ENCODE measurements at places on chromosomes 5 and 9. TPM values are rescaled to one million over a fixed set of nuclear protein-coding genes. Genes with fewer than 3 reads are reported as not detected.

LMX1B gene
- total RNA-seq: 0.19 TPM

DNA sequence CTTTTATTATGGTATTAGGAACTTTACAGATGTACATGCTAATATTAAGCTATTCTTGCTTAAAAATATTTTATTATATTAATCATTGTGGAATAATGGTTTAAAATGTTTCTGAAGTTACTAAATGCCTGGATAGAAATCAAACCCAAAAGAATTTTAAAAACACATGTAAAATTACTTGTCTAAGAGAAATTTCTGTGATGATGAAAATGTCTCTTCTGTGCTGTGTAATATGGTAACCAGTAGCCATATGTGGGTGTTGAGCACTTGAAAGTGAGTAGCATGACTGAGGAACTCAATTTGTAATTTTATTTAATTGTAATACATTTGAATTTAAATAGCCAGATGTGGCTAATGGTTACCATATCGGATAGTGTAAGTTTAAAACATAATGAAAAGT is 66.7 kb upstream of the HSPB3 start:
- no peak for DNase-seq

- DNase-seq: no peak
Observed at GRCh38 chr5:78003450-78003849, 227.3 kb upstream of the TBCA start.

GRCh38 chr9:124388275-124389048 is 26.8 kb downstream of the PSMB7 start:
- no peak for DNase-seq

DNA sequence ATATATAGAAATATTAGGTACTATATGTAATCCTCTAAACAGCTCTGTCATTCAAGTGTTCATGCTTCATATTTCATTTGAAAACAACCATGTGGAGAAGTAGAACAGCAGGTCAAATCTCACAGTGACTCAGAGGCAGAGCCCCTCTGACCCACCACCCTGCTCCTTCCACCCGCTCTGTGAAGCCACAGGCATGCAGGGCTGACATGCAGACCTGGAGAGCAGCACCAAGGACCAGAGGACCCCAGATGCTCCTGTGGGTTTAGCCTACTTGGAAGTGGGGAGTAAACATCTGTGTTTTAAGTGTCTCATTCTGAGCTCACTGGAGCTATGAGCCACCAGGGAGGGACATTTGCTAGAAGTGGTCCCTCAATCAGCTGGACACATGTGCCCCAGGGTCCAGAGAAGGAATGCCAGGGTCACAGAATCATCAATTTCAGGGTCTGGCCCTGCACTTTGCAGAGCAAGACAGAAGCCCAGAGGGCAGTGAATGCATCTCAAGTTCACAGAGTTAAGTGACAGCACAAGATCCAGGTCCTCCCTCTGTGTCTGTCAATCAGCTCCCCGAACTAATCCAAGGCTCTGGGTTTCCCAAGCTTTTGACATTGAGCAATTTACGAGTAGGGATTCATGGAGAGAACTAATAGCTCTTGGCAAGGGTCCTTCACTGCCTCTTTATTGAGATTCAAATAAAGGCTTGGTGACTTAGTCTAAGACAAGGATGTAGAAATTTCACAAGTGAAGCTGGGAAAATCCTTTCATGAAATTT is 441.1 kb downstream of the SEMA5A start:
- DNase-seq: no peak

GRCh38 chr9:89775641-89776040 is 170.8 kb downstream of the GADD45G start:
- DNase-seq: no peak

DNA sequence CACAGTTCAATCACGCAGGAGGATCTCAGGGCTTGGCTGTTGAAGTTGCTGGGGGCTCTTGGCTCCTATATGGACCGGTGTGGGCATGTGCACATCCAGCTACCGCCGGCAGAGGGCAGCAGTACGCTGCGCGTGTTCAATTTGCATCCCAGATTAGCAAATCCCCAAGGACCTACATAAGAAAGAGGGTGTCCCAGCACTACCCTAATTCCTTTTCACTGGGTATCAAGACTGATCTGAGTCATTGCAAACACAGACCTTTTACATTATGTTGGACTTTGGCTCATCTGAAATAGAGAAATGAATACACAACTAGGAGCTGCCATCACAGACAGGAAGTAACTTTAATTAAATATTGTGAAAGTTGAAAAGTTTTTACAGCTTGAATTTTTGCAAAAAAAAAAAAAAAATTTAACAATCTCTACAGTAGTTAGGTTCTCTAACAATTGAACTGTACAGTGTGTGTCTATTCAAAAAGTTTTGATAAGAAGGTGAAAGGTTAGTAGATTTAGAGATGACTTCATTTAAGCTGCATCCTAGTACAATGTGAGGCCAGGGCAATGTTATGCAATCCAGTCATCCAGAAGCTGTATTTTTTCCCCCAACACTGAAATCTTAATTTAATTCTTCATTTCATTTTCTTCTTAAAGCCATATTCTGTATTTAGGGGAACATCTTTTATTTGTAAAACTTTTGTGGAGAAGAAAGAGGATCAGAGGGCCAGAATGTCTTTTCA is 404.0 kb downstream of the EBF1 start:
- peak; percentile 83 for DNase-seq
